Stimulated activated CD8-positive, alpha-beta memory T cell treated with anti-CD3 and anti-CD28 coated beads, Interleukin-15, amount 100 ng/mL, for 1 hour (primary cell): ENCODE measurements at places on chromosomes 6 and 20.

DNA sequence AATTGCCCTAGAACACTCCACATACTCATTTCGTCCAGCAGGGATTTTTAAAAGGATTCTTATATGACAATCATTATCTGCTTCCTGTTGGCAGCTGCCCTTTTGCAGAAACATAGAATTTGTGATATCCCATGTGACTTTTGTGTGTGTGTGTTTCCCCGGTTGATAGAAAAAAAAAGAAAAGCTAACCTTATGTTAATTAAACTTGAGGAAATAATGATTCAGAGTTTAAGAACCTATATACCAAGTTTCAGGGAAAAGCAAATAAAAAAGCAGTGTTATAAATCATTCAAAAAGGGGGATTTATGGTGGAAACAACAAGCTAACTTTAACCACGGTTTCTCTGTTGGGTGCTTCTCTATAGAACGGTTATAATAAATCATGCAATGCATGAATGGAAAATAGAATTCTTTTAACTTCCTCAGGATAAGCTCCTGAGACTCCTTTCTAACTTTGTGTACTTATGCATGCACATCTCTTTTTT is 826.9 kb upstream of the EYS start:
- no peak for DNase-seq

GRCh38 chr20:3698591-3699001 is 13.8 kb downstream of the SIGLEC1 start:
- no peak for DNase-seq

DNA sequence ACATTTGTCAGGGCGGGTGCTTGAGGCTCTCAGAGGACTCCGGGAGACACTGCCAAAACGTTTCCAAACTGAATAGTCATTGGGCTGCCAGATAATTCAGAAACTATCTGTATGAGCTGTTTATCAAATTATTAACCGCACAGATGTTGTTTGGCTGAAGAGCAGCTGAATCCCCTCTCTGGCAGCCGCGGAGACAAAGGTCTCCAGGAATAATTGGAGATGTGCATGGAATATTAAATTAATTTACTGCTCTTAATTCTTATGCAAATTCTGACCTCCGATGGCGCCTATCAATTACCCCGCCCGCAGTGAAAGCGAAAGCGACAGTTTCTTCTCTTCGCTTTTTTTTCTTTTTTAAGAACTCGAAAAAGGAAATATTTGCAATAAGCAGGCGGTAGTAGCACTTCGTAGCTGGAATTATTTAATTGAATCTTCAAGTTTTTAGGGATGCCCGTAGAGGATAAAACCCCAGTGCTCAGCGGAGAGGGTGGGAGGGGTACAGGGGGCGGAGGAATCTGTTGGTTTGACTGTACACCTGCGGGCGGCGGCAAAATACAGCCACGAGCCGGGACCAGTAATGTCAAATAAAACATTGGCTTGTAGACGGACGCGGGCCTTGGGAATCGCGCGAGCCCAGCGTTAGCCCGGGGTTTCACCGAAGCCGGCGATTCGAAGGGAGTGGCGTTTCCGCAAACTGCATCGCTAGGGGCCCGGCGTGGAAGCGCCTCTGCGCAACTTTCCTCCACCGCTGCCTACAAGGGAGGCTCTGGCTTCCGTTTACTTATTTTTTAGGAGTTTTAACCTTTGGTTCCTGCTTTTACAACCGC is 6.2 kb downstream of the LINC00237 start:
- DNase-seq, result no peak

GRCh38 chr20:11544029-11544678 is 373.5 kb upstream of the BTBD3 start:
- DNase-seq, result no peak

DNA sequence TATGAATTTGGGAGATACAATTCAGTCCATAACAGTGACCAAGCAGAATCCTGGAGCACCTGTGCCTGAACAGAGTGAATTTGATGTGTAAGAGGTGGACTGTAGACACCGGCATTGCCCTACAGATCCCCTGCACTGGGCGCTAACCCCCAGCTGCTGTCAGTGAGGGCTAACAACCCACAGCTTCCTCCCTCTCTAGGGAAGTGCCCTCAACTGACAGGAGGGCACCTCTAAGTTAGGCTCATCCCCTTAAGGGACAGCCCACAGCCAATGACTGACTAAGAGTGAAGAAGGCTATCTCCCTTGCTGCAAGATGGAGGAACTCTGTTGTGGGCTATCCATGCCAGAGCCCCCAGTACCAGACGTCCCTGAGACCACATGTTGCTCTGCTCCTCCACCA is 15.3 kb upstream of the BPIFB1 start:
- DNase-seq, result no peak

DNA sequence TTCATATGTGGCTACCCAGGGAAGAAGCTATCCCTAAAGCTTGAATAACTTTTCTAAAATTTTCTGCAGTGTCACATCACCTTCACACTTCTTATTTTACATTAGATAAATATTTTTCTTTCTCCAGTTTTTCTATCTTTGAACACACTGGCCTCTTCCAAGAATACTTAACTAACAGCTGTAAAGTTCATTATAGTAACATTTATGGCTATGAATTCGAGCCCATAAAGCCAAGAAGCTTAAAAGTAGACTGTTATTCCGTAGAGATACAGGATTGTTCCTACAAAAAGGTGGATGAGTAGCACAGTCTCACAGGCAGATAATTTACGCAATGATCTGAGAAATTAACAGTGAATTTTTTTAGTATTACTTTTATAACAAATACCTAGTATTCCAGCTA is 55.7 kb upstream of the BMP5 start:
- no peak for DNase-seq
